ENCODE measurements at places on chromosomes 16 and 17.

DNA sequence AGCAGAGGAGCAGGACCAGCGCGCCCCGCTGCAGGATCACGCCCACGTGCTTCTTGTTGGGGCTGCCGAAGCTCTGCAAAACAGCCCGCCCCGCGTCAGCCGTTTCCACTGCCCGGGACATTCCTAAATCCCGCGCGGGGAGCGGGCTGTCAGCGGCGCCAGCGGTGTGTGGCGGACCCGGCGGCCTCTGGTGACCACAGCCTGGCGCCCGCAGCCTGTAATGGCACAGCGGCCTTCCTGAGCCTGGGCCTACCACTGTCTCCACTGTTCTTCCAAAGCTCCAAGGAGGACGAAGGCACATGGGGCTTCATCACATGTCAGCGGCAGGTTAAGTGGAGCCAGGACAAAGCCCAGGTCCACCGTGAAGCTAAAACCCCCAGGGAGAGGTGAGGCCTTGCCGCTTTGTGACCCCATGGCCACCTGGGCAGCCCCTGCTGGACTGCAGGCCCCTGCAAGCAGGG lies 2.5 kb downstream of the SLC47A2 start:
- no peak for DNase-seq

- no peak for DNase-seq
These were observed 4.4 kb downstream of the CD19 start for GRCh38 chr16:28935924-28936783.

GRCh38 chr16:5541356-5541755 lies 443.8 kb upstream of the EEF2KMT start:
- no peak for DNase-seq

- no peak for DNase-seq
These were observed 878 bp upstream of the DNAJA2 start for GRCh38 chr16:46974352-46974751.

DNA sequence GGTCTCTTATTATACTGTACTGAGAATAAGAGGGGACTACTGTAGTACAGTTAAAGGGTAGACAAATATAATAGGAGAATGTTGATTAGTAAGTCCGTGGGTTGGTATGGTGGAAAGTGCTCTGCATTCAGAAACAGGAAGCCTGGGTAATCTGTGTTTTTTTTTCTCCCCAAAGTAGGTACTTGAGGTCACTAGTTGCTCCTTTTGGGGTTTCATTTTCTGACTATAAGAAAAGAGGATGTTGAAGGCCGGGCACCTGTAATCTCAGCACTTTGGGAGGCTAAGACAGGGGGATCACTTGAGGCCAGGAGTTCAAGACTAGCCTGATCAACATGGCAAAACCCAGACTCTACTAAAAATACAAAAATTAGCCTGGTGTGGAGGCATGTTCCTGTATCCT lies 42.0 kb upstream of the MMD start:
- DNase-seq, result no peak

GRCh38 chr16:27238016-27238587 lies 30.5 kb downstream of the NSMCE1 start:
- no peak for DNase-seq

GRCh38 chr17:30449480-30449879 lies 27.7 kb upstream of the GOSR1 start:
- DNase-seq, result no peak

DNA sequence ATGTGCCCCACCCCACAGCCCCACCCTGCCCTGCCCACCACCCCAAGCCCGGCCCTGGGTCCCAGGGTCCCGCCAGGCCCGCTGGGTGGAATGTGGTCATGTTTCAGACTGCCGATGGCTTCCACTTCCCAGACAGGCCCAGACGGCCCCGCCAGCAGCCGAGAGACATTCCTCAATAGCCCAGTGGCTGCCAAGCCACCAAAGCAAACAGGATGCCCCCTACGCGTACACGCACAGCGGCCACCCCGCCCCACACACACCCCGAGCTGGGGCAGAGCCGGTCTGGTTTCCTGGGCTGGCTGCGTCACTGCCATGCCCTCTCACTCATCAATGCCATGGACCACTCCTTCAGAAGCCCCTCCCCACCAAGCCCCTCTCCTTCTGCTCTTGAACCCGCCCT lies 1.2 kb upstream of the KRT17 start:
- no peak for DNase-seq

DNA sequence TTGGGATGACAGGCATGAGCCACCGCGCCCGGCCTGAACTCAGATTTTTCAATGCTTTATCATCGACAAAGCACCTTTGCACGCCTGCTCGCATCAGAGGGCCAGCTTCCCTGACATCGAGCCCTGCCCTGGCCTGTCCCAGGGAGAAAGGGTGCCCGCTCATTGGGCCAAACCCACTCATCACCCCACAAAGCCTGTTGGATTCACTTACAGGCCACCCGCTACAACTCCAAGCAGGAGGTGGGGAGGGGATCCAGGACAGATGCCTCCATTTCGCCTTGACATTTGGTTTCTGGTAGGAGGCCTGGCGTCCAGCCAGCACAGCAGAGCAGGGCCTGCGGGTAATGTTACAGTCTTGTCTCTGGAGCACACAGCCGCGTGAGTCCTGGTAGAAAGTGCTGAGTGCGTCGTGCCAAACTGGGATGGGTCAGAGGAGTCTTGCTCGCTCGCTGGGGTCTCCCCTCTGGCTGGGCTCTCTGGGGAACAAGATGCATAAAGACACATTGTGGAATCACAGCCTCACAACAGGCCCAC lies 19.8 kb downstream of the SMTNL2 start:
- peak; percentile 20 for DNase-seq

DNA sequence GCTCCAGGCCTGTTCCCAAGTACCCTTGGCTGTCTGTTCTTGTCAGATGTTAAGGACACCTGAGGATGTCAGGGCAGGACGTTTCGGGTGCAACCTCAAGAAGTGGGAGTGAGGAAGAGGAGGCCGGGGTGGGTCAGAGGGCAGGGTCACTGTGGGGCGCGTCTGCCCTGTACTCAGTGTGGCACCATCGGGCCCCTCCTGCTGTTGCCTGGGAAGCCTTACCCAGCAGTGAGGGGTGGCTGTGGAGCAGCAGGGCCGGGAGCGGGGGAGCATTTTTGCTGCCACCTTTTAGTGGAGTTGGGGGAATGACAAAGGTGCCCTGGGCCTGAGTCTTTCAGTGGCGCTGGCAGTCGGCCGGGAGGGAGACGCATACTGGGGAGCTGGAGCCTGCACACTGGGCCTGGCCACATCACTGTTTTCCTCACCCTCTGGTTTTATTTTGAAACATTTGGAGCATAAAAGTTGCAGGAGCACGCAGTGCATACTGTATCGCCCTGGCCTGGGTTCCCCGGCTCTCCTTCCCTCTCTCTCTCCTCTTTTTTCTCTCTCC lies 11.1 kb upstream of the FLYWCH1 start:
- DNase-seq, result no peak

DNA sequence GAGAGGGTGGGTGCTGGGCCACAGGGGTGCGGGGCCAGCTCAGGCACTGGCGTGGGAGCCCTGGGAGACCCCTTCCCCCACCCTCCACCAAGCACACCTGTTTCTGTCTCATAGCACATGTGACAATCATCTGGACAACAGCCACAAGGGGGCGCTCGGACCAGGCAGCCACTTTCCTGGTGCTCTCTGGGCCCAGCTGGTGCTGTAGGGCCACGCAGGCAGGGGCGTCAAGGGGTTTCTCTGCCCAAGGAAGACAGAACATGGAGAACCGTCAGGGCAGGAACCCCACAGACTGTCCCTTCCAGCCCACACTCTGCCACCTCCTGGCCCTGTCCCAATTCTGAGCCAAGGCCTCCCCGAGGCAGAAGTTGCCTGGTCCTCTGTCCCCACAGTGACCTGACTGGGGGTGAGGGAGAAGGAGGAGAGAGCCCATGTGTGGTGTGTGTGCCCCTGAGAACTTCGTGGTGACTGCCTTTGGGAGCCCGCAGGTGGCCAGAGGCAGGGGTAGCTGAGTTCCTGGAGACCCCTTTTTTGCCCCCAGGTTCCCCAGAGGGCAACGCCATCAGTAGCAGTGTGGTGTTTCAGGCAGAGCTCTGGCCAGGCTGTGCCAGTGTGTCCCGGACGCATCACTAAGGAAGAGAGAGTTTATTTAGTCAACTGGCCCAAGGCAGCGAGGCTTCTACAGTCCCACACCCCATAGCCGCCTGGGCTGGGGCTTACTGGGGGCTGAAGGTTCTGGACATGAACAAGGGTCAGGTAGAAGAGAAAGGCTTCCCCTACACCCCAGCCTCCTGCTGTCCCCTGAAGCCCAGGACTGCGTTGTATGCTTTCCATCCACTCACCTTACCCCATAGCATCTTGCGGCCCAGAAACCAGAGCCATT lies 3.1 kb upstream of the SETD6 start:
- no peak for DNase-seq

DNA sequence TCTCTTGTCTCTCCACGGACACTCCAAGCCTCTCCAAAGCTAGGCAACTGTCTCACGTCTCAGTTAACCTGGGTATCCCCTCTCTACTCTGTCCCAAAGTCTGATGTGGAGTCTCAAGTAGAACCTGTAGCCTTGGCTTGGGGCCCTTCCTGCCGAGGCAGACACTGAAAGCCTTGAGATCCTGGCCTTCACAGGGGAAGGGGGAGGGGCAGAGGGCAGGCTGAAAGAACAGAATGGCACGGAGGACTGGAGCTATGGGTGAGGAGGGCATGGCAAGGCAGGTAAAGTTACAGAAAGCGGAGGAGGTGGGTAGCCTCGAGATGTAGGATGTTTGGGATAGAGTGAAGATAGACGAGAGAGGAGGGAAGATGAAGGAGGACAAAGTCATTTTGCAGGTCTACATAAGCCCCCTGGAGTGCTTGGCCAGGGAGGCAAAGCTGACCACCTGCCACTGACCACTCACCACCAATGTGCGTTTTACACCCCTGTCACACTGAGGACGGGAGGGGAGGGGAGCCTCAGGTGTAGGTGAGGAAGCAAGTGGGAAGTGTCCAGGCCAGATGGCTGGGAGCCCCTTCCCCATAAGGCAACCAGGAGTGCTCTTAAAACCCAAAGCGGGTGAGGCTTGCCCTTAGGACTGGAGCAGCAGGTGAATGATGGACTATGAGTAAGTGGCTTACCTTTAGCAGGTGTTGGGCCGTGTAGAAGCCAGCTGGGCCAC lies 1.3 kb downstream of the FDXR start:
- no peak for DNase-seq

- DNase-seq, result no peak
These were observed 399.7 kb downstream of the XYLT1 start for GRCh38 chr16:17070882-17071592.

DNA sequence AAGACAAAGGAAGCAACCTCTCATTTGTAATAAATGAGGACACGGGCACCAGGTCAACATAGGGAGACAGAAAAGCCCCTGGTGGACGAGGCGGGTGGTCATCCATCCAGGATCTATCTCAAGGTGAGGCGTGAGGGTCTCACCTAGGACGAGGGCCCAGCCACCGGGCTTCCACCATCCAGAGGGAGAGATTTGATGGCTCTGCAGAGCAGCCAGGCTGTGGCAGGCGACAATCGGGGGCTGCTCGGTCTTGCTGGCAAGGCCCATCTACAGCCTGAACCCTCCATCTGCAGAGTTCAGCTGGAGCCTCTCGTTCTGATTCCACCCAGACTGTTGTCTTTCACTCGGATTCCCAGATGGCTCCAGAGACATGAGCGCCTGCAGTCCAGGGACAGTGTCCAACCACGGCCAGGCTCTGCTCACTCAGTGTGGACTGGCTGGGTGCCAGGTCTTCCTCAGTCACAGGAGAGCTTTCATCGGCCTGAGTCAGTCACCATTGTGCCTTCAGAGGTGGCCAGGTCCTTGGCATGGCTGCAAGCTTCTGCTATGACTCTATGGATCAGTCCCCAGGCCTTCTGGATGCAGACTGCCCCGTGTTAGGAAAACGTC lies 5.9 kb downstream of the LITAFD start:
- DNase-seq, result no peak

GRCh38 chr17:39236981-39237441 lies 11.3 kb upstream of the STAC2 start:
- peak; percentile 40 for DNase-seq

DNA sequence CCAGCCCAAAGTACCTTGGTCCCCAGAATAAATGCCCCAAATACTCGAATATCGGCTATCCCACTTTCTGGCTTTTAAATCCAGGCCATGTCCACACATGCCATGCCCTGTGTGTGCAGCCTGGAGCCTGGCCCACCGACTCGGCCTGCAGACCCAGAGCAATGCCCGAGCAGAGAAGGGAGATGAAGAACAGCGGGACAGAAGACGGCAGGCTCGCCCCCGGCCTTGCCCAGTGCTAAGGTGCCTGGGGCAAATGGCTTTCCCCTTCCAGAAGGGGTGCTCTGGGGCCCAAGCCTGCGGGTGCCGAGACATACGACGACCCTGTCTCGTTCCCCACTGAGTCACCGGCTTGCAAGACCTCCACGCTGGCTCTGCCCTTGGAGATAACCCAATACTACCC lies 8.0 kb downstream of the CLUH start:
- no peak for DNase-seq

DNA sequence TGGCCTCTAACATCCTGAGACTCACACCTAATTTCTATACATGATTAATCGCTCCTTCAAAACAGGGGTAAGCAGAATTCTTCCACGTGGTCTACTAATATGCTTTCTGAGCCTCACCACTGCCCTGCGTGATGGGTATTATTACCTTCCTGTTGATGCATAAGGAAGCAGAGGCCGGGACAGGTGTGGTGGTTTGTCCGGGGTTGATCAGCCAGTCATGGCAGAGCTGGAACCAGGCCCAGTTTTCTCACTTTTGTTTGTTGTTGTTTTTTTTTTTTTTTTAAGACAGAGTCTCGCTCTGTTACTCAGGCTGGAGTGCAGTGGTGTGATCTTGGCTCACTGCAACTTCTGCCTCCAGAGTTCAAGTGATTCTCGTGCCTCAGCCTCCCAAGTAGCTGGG lies 31.2 kb downstream of the RNF135 start:
- no peak for DNase-seq

DNA sequence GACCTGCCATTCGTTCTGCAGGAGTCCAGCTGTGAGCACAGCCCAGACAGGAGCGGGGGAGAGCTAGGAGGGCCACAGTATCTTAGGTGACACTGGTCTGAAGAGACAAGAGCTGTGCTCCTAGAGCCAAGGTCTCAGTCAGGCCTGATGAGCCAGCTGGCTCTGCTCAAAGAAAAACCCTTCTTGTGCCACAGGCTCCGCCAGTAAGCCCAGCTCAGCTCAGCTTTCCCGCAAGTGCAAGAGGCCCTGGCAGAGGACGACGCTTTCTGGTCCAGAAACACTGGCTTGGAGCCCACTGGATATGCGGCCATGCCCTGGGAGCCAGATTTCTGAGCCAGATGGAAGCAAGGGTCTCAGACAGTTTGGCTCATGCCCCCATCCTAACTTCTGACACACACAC lies 23.9 kb downstream of the PEMT start:
- DNase-seq, result no peak

- no peak for DNase-seq
These were observed 42.0 kb upstream of the TMC5 start for GRCh38 chr16:19375561-19376158.

All from NCI-H2081 treated with DMSO at 0.1 percent for 48 hours (cell line).